ENCODE measurements at places on chromosomes 13 and 19. TPM values are rescaled to one million over a fixed set of nuclear protein-coding genes. Genes with fewer than 3 reads are reported as not detected.

The RGL3 gene
- total RNA-seq = 0.28 TPM

The ZNF208 gene
- 0.14 TPM for total RNA-seq

The RASL11A gene
- total RNA-seq = 1.7 TPM

The RGCC gene
- 120 TPM for total RNA-seq

The SLC17A7 gene
- under 0.01 TPM for total RNA-seq

The RFX2 gene
- total RNA-seq = 3.4 TPM

The CBARP gene
- 0.09 TPM for total RNA-seq

The JAK3 gene
- 16.1 TPM for total RNA-seq

The ZNF682 gene
- total RNA-seq = 4.7 TPM

The TRPC4 gene
- total RNA-seq = 0.19 TPM

The SMIM44 gene
- total RNA-seq = not detected

The SLC46A3 gene
- 12.5 TPM for total RNA-seq

The TTC9B gene
- not detected for total RNA-seq

The KLK2 gene
- total RNA-seq = under 0.01 TPM

The TMEM238 gene
- 2.5 TPM for total RNA-seq

The ACER1 gene
- total RNA-seq = 0.14 TPM

The PEX11G gene
- 3.3 TPM for total RNA-seq

The SMIM17 gene
- 0.38 TPM for total RNA-seq
